ENCODE measurements at places on chromosomes 5 and 9.

GRCh38 chr9:87513161-87513560 is 15.5 kb downstream of the DAPK1 start:
- no peak for DNase-seq

DNA sequence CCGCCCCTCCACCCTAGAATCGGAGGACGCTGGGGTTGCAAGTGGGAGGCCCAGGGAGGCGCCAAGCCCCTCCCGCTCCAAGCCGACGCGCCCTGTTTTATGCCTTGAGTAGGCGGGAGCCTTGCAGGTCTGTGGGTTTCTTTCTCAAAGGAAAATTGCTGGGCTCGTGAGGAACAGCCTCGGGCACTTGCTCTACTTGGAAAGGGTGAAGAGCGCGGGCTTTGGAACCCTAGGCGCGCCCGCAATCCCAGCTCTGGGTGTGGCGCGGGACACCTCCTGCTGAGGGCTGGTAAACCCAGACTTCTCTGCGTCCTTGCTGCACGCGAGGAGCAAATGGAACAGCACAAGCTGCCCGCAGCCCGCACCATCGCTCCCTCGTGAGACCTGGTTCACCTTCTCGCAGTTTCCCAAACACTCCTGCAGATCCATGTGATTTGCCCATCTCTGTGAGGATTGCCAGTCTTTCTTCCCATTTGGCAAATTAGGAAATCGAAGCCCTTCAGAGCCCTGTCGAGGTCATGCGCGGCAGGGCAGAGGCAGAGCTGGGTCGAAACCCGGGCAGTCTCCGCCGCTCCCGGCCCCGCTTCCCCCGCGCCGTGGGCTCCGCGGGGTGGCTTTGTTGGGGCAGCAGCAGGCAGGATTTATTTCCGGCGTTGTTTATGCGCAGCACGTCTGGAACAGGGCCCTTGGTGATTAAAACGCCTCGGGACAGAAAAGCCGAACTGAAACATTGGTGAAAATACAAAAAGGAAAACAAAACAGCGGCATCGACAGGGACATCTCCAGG is 98.4 kb upstream of the CPLX2 start:
- DNase-seq: no peak

DNA sequence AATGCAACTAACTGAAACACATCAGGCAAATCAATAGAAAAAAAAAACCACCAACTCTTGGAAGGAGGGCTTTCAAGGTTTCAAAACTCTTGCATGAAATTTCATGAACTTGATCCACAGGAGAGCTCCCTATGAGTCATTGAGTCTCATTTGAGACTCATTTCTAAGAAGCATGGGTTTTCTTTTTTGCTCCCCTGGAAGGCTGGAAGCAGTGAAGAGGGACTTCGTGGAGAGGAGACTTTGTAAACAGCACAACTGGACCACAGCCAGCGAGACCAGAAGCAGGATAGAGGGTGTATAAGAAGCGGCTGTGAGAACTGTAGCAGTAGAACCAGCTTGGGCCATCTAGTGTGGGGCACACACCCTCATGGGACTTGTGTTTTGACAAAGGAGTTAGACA is 41.2 kb upstream of the RAPGEF1 start:
- DNase-seq: no peak

GRCh38 chr9:81002906-81003305 is 686.4 kb downstream of the TLE1 start:
- no peak for DNase-seq

GRCh38 chr5:164972973-164973372 is 1467.6 kb downstream of the MAT2B start:
- no peak for DNase-seq

DNA sequence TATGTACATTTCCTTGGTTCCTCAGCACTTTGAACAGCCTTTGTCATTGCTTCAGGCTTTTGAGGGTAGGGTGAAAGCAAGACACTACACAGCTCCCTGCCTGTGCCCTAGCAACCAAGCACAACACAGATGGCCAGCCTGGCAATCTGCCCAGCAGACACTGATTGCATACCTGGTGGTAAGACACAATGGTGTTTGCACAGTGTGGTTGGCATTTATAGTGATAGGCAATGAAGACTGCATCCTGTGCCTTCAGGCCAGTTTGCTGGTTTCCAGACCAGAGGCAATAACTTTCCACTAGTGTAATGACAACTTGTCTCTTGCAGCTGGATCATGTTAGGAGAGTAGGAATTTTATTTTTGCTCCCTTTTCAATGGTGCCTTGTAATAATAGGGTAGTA is 144.5 kb upstream of the TNC start:
- no peak for DNase-seq

- DNase-seq: no peak
Observed at GRCh38 chr5:98770209-98770910, 3.1 kb upstream of the RGMB start.

All from stimulated activated CD4-positive, alpha-beta T cell treated with anti-CD3 and anti-CD28 coated beads, Interleukin-15, amount 100 ng/mL, for 48 hours (primary cell).